ENCODE measurements at places on chromosomes 7 and 10.

DNA sequence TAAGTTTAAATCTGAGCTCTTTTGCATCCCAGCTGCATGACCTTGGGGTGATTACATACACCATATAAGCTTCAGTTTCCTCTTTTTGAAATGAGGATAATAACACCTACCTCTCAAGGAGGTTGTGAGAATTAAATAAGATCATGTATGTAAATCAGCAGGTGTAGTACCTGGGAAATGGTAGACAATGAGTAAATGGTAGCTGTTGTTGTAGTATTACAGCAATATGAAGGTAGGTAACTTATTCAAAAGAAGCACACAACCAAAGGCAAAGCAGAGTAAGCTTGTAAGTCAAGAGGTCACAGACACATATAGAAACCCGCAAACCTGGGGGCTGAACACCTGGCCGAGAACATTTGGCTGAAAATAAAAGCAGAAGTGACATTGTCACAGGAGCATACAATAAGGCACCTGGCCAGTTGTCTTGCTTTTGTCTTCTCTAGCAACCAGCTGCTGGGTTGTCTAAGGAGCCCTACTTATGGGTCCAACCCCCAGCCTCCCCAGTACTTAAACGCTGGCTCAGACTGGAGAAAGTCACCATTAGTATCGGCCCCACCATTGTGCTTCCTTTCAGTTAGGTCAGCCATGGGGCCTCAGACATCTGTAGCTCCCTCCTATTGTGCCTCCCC is 203.6 kb upstream of the MKLN1 start:
- no peak for DNase-seq

- no peak for DNase-seq
Observed at GRCh38 chr10:109914966-109915365, 8.3 kb downstream of the XPNPEP1 start.

- DNase-seq: no peak
Observed at GRCh38 chr10:132061465-132061864, 4.3 kb upstream of the JAKMIP3 start.

DNA sequence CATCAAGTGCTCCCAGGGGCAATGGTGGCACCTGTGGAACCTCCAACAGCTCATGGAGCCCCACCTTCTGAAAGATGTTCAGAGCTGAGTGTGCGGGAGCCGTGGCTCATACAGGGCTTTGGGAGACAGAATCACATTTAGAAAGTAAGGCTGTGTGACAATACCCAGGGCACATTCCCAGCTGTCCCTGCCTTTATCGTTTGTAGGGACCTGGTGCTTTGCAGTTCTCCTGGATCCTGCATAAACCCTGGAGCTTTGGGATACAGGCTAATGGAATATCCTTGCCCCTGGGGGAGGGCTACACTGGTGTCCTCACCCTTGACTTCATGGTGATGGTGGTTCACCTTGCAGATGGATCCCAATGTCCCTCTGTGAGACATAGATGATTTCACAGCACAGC is 134.8 kb upstream of the LAMB4 start:
- no peak for DNase-seq

DNA sequence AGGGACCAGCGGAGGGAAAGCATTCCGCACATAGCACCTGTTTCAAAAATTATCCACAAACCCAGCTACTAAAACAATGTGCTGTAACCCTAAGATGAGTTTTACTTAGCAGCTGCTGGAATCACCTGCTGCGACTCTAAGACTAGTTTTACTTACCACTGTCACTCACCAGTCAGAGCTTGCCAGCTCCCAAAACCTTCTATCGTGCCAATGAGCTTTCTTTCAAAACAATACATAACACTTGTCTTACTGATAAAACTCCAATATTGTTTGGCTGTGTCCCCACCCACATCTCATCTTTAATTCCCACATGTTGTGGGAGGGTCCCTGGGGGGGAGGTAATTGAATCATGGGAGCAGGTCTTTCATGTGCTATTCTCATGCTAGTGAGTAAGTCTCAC is 18.4 kb downstream of the ST8SIA6 start:
- DNase-seq: no peak

- no peak for DNase-seq
Observed at GRCh38 chr7:155694851-155695250, 50.4 kb downstream of the RBM33 start.

DNA sequence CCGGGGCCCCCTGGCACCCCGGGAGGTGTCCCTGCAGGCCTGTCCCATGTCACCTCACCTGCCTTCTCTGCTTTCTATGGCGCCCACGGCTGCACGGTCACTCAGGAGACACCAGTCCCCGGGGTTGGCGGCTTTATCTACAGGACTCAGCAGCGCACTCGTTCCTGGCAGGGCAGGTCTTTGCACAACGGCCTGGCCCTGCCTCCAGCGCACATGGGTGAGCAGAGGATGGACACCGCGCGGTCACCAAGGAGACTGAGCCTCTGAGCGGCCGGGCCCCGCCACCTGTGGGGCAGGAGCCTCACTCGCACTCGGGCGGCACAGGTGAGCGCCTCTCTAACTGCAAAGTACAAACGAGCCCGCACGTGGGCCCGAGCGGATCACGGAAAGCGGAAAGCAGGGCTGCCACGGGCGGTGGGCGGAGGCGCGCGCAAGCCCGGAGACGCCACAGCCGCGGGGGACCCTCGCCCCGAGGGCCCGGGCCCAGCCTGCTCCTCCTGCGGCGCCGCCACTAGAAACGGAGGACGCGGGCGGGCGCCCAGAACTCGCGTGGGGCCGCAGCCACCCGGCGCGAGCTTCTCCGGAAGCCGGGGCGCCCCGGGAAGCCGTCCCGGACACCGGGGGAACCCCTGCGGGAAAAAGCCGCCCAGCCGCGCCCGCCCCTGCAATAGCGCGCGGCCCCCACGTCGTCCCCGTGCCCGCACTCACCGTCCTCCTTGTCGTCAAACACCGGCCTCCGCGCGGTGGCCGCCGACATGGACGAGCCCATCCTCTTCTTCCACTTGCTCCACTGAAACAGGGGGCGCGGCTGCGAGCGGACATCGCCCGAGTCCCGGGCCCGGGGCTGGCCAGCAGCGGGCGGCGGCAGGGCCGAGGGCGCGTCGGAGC is 642 bp downstream of the STK32C start:
- DNase-seq: no peak

DNA sequence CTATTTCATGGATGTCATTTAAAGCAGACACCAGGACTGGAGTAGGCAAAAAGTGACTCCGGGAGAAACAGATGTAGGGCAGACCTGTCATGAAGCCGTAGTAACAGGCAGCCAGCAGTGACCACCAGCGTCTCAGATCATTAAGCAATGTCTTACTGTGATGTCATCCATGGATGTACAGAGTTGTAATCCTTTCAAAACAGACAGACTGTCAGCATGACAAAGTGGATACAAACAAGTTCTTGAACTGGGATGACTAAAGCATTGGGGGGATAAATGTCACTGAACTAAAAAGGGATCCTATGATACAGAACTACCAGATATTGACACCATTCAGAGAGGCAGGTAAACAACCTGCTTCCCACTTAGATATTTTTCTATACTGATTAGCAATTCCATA is 675.5 kb downstream of the PARD3 start:
- DNase-seq: no peak
